ENCODE measurements at places on chromosomes 2 and 18.

DNA sequence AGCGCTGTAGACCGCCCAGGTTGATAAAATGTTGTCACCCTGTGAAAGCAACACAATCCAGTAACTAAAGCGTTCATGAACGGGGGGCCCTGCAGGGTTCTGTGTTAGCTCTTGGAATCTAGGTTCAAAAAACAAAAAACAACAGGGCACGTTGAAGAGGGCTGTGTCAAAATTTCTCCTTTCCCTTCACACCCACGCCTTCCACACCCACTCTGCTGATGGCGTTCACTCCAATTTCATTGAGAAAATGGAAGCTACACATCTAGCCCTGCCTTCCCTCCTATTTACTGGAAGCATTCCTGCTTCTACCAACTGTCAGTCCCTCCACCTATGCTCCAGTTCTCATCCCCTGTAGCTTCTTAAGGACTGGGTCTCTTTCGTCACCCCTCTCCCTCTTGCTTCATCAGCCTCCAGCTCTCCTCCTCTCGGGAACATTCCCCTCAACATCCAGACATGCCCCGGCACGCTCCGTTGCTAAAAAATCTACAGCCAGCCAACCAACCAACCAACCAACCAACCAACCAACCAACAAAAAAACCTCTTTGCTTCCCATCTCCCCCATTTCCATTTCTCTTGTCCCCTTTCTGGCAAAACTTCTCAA, 98.4 kb upstream of the SP3 start:
- no peak for DNase-seq

DNA sequence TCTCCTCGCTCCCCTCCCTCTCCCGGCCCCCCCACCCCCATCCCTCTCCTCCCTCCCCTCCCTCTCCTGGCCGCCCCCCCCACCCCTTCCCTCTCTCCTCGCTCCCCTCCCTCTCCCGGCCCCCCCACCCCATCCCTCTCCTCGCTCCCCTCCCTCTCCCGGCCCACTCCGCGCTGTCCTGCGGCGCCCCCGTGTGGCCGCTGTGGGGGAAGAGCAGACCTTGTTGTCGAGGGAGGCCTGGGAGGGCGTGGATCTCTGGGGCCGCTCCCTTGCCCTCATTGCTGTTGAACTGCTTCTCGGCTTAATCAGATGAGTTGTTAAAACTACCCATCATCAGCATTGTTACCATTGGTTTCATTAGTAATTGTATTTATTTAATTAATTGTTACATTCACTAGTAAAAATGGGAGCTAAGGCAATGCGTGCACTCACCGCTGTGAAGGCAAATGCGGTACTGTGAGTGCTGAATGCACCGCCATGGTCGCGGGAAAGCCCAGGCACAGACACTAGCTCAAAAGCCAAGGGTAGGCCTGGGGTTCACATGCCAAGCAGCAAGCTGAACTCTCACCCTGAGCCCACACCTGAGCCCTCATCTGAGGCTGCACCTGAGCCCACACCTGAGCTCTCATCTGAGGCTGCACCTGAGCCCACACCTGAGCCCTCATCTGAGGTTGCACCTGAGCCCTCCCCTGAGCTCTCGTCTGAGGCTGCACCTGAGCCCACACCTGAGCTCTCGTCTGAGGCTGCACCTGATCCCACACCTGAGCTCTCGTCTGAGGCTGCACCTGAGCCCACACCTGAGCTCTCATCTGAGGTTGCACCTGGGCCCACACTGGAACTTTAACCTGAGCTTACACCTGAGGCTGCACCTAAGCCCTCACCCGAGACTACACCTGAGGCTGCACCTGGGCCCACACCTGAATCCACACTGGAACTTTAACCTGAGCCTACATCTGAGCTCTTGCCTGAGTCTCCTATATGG, 8.8 kb downstream of the RTP5 start:
- DNase-seq: peak; percentile 52

GRCh38 chr2:189411860-189412259, 29.4 kb upstream of the WDR75 start:
- peak; percentile 95 for DNase-seq

- DNase-seq: peak; percentile 49
Measured at GRCh38 chr2:164882276-164882675, 40.7 kb upstream of the COBLL1 start.

GRCh38 chr2:238433941-238434845, 7.5 kb downstream of the ASB1 start:
- DNase-seq: peak; percentile 90

DNA sequence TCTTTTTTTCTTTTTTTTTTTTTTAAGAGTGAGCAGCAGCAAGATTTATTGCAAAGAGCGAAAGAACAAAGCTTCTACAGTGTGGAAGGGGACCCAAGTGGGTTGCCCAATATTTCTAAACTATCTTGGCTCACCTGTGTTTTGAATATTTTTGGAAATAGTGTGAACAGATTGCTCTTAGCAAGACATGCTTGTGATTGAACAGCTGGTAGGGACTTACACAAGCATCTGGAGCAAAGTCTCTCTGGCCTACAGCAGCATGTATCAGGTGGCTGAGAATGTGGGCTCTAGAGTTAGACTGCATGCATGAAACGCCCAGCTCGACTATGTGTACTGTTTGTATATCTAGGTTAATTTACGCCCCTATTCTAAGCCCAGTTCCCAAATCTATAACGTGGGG, 40.3 kb upstream of the FBXO11 start:
- no peak for DNase-seq

DNA sequence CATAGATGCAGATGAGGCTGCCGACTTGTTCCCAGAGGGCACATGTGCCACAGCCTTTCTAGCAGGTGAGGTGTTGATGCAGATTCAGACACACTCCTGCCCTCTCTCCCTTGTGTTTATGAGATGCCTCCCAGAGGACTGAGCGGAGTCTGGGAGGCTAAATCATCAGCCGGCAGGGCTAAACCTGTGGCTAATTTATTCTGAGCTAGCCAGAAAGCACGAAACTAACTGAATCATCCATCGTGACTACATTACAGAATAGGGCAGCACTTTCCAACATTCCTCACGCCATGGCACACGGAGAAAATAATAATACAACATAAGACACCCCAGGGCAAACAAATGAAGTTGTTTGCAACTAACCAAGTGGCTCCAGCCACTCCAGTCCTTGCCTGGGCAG, 101.7 kb upstream of the FZD7 start:
- DNase-seq: peak; percentile 64

DNA sequence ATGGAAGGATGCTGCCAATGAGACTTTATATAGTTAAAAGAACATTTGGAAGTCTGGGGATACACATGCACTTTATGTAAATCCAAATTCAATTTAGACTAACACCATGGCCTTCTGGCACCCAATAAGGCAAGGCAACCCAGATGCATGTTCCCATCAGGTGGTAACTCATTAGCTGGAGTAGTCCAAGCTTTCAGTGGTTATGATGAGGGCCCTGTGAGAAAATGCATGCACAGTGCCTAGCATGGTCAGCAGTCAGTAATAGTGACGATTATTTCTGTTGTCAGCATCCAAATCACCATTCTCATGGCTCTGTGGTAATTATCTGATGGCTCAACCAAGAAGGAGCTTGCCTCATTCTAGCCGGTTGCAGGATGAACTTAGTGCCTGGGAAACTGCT, 70.3 kb upstream of the CTLA4 start:
- no peak for DNase-seq

DNA sequence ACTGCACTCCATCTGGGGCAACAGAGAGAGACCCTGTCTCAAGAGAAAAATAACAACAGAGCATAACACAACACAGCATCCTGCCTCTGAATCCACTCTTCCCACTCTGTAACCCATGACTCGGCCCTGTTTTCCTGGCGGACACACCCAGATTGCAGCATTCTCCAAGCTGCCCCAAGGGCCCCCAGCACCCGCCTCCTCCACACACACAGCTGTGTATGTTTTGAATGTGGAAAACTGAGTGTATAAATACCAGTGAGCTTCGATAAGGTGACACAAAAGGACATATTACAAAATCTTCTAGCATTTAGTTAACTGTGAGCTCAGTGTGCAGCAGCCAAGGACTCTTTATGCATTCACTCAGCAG, 13.0 kb downstream of the IMPA2 start:
- DNase-seq: peak; percentile 42

DNA sequence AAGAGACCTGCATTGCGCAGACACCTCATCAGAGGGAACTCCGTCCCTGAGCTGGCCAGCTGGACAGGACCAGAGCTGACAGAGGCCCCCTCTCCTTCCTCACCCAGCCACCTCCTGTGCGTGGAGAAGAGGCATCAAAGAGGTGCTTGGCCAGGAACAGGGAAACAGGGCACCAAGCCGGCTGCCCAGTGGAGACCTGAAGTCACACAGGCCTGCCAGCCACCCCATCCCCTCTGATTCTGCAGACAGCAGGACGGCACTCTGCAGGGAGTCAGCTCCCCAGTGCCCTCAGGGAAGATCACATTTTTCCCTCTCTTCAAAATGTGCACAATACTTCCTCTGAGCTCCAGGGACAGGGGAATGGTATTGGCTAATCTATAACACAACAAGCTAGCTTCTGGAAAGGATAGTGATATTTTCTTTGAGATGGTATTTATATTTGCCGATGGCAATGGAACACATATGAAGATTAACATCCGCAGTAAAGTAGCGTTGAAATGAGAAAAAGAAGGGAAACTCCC, 30.5 kb downstream of the SLC1A4 start:
- no peak for DNase-seq

DNA sequence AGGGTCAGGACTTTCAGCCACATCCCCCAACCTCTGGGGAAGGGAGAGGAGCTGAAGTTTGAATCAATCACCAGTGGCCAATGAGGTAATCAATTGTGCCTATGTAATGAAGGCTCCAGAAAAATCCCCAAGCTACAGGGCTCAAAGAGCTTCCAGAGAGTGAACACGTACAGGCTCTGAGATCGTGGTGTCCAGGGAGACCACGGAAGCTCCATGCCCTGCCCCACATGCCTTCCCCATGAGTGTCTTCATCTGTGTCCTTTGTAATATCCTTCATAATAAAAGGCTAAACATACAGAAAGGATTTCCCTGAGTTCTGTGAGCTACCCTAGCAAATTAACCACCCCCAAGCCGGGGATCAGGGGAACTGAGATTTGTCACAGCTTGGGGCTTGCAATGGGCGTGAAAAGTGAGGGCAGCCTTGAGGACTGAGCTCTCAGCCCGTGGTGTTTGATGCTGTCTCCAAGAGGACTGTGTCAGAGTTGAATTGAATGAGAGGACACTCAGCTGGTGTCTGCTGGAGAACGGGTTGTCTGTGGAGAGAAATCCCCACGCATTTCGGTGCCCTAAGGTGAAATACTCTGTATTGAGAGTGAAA, 25.5 kb upstream of the TUBB6 start:
- DNase-seq: peak; percentile 82

GRCh38 chr2:145652036-145652435, 1132.1 kb upstream of the ZEB2 start:
- DNase-seq: no peak

- DNase-seq: no peak
Measured at GRCh38 chr18:24246143-24246542, 107.3 kb downstream of the CABYR start.

GRCh38 chr18:31789409-31789808, 28.7 kb upstream of the SLC25A52 start:
- DNase-seq: no peak

- DNase-seq: no peak
Measured at GRCh38 chr18:29250259-29250658, 1073.3 kb upstream of the CDH2 start.

DNA sequence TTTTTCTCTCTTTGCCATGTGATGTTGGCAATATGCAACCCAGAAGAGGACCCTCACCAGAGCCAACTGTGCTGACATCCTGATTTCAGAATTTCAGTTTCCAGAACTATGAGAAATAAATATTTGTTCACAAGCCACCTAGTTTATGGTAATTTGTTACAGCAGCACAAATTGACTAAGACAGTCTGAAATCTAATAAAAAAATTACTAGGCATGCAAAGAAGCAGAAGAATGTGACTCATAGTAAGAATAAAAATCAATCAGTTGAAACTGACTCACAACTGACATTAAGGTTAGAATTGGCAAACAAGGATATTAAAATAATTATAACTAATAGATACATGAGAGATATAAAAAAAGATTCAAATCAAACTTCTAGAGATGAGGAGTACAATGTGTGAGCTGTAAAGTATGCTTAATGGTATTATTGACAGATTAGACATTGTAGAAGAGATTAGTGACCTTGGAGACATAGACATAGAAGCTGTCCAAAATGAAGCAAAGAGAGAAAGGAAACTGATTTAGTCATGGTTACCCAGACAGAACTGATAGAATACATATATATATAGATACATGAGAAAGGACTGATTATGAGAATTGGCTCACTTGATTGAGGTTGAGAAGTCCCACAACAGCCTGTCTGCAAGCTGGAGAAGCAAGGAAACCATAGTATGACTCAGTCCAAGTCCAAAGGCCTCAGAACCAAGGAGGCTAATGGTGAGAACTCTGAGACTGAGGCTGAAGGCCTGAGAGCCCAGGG, 27.8 kb upstream of the TTC39C start:
- no peak for DNase-seq

DNA sequence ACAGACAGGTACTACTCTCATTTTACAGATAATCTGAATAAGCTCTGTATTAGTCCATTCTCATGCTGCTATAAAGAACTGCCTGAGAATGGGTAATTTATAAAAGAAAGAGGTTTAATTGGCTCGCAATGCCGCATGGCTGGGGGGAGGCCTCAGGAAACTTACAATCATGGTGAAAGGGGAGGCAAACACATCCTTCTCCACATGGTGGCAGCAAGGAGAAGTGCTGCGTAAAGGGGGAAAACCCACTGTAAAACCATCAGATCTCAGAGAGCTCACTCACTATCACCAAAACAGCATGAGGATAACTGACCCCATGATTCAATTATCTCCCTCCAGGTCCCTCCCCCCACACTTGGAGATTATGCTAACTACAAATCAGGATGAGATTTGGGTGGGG, 254.4 kb downstream of the KCNE4 start:
- peak; percentile 41 for DNase-seq

GRCh38 chr2:168424112-168424951, 31.7 kb upstream of the CERS6 start:
- DNase-seq: peak; percentile 68

- DNase-seq: peak; percentile 46
Measured at GRCh38 chr2:209321076-209321475, 102.8 kb upstream of the MAP2 start.

DNA sequence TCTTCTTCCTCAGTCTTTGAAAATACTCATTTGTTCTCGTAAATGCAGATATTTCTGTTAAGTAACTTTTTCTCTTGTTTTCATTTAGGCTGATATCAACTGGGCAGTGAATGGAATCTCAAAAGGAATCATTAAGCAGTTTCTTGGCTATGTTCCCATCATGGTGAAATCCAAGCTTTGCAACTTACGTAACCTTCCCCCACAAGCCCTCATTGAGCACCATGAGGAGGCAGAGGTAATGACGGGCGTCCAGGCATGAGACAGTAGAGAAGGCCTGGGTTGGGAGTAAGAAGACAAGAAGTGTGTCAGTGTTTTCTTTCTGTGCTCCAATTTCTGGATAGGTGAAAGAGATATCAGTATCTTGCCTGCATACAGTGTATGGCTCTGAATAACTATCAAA, 5.1 kb downstream of the POLR1B start:
- DNase-seq: peak; percentile 9

- peak; percentile 22 for DNase-seq
Measured at GRCh38 chr18:22279741-22280452, 110.5 kb downstream of the GATA6 start.

Measured in astrocyte of the spinal cord (primary cell).